ENCODE measurements at places on chromosomes 5 and 9. TPM values are rescaled to one million over a fixed set of nuclear protein-coding genes. Genes with fewer than 3 reads are reported as not detected.

DNA sequence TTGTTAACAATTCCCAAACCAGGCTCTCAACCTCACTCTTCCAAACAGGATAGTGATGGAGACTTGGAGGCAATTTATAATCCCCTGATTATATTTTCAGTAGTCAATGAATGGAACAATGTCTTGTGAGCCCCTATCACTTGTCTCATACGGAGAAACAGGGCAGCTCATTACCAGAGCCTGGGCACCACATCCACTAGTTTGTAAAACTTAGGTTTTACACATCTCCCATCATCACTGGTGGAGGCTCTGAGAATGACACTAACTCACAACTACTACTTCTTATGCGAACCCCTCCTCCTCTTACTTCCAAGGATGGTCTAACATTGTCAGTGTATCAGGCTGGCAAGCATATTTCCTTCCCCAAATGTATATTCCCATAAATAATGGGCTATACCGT lies 253.7 kb downstream of the EPB41L4A start:
- DNase-seq, result no peak

- DNase-seq, result no peak
Observed at GRCh38 chr5:164360589-164360988, 855.2 kb downstream of the MAT2B start.

DNA sequence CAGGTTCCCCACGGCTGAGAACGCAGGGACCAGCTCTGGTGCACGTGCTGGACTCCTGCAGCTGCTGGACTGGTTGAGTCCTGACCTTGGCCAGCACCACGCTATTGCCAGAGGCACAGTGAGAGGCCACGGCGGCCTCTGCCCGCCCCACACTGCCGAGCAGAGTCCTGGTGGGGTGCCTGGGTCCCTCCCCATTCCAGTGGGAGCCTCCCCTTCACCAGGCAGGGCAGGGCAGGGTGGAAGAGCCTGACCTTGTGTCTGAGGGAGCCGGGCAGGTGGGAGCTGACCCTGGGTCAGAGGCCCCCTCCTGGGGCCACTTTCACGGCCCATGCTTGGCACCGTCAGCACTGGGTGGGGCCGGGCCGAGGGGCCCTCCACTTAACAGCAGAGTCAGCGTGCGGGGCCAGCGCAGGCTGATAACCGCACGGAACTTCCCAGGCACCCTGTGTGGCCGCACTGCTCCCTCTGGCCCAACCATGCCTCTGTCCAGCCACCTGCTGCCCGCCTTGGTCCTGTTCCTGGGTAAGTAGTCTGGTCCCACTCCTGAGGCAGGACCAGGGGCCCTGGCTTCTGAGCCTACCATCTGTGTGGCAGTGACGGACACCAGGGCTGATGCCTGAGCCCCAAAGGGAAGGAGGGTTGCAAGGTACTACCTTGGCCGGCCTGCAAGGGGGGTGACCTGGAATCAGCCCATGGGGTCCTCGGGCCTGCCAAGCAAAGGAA lies at the start of gene MAMDC4:
MAMDC4 (plus strand) TSS at position 406 of the 723 bp plus-strand sequence; CDS start at position 477, 71 bp downstream.
- no peak for DNase-seq

- DNase-seq, result no peak
Observed at GRCh38 chr5:119418606-119419100, 33.6 kb upstream of the HSD17B4 start.

DNA sequence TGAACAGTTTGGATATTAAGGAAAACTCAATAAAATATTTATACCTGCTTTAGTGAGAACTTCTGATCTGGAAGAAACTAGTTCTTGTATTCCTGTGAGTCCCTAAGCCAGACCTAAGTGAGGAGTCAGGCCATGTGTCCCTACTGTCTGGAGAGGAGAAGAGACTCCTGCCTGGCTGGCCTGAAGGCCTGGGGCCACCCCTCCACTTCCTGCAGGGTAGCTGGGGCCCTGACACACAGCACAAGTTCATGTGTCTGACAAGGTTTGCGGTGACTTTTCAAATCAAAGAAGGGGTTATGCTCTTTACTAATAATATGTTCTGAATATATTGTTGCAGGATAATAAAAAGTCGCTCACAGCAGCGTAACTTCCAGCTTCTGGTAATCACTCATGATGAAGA lies 16.1 kb upstream of the IL13 start:
- DNase-seq, result no peak

GRCh38 chr5:19903611-19904010 lies 84.4 kb downstream of the CDH18 start:
- DNase-seq, result no peak

The SPATA31E1 gene
- not detected for total RNA-seq

GRCh38 chr9:96388144-96388543 lies 4.6 kb upstream of the SLC35D2 start:
- no peak for DNase-seq

GRCh38 chr9:94925751-94926430 lies 199.4 kb downstream of the AOPEP start:
- no peak for DNase-seq

DNA sequence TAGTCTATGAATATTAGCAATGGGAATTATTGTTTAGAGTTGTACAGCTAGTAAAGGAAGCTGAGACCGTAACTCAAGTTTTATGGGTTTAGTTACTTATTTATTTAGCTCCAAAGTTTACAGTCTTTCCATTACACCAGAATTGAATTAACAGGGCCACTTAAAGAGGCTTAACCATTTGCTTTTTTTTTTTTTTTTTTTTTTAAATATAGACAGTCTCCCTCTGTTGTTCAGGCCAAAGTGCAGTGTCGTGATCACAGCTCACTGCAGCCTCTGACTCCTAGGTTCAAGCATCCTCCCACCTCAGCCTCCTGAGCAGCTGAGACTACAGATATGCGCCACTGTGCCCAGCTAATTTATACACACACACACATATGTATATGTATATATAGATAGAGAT lies 1.4 kb upstream of the TTC1 start:
- DNase-seq, result no peak

- DNase-seq, result no peak
Observed at GRCh38 chr5:131563434-131564228, 71.4 kb downstream of the RAPGEF6 start.

DNA sequence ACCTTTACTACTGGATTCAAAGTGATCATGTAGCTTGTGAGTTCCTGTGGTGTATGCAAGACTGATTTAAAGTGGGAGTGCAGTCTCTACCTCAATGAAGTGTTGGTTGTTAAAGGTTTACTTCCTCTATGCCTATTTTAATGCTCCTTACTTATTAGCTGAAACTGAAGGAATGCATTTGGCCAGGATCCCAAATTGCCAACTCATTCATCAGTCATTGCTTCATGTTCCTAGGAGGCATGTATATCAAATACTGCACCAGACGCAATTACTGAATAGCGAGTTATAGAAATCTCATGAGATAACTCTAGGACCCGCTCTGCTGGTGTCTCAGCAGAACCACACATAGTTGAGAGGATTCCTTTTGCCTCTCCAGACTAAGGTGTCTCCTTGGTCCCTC lies 143.0 kb upstream of the RPS23 start:
- no peak for DNase-seq

The ANKRD55 gene
- 0.46 TPM for total RNA-seq

DNA sequence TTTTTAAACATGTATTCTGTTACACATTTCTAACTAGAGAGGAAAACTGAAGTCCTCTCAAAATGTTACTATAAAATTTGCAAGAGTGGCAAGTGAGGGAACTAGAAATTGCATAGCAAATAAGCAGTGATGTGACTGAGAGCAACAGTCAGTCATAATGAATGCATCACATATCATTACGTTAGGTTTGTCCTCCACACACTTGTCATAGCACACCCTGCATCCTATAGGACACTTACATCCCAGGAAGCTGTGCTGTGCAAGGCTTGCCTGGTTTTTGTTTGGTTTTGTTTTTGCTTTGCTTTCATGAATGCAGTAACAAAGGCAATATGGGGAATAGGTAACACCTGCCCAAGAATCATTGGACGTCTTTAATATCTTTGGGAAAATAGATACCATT lies 10.8 kb downstream of the NFIB start:
- no peak for DNase-seq

GRCh38 chr5:154721481-154722058 lies 33.6 kb upstream of the LARP1 start:
- DNase-seq, result no peak

DNA sequence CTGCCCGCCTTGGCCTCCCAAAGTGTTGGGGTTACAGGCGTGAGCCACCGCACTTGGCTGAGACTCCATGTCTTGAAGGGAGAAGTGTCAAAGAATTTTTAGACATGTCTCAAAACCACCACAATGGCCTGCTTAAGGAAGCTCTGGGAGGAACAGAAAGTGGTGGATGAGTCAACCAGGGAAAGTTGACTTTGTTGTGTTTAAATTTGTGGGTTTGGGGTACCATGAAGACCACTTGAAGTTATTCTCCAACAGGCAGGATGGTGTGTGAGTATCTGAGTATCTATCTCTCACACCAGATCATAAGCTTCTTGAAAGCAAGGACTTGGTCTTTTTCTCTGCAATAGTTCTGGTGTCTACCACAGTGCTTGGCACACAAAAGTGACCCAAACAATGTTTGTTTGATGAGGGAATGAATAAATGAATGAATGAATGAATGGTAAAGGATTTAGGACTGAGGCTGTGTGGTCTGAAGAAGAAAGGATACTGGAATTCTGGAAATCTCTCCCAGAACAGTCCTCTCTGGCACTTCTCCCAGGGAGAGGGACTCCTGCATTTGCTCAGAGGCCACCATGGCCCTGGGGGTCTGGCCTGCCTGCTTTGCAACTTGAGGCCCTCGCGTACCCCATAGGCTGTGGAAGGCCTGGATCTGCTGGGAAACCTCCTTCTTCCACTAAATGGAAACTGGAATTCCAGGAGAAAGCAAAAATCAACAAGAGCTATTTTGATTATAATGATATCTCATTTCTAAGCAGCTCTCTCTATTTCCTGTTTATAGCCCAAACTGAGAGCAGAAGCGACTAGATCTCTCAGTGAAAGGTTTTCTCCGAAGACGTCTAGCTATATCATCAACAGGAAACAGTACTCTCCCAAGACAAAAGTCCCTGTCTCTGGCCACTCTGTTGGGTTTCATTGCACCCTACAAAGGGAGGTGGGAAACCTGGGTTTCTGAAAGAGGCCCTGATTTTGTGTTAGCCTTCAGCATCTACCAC lies 187.9 kb downstream of the PALM2AKAP2 start:
- DNase-seq, result no peak

DNA sequence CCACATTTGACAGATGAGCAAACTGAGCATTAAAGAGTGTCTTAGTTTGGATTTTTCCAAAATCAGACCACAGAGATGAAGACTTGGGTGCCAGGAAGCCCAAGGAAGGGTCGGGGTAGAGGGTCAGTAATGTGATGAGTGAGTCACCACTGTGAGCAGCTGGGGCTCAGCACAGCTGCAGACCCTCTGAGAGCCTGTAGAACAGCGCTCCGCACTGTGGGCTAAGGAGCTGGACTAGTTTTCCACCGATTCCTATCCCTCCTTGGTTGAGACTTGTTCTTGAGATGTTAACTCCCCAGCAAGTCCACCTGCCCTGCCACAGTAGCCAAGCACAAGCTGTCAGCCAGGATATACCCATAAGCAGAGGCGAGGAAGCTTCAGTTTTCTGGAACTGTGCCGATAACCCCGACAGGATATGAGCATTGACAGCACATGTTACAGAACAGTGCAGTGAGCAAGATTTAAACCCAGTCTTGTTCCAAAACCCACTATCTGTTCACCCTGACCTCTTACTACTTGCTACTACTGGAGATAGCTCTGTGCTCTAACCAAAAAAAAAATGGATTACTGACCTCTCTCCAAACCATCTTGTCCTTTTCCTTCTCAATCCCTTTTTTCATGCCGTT lies 31.8 kb downstream of the EGFLAM start:
- no peak for DNase-seq

DNA sequence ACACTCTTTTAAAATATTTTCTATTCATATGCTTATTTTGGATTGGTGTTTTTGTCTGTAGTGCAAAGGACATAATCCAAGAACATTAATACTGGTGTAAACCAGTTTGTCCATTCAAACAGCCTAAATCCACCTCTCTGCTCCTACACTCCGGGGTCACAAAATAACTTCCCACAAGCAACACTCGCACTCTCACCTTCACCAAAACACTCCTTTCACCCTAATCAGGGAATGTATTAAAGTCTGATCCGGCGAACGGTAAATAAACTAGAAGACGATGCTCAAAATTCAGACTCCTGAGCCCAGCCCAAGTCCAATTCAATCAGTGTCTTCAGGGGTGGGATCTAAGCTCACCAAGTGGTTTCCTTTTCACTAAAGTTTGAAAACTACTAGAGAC lies 649 bp downstream of the AP3B1 start:
- no peak for DNase-seq

DNA sequence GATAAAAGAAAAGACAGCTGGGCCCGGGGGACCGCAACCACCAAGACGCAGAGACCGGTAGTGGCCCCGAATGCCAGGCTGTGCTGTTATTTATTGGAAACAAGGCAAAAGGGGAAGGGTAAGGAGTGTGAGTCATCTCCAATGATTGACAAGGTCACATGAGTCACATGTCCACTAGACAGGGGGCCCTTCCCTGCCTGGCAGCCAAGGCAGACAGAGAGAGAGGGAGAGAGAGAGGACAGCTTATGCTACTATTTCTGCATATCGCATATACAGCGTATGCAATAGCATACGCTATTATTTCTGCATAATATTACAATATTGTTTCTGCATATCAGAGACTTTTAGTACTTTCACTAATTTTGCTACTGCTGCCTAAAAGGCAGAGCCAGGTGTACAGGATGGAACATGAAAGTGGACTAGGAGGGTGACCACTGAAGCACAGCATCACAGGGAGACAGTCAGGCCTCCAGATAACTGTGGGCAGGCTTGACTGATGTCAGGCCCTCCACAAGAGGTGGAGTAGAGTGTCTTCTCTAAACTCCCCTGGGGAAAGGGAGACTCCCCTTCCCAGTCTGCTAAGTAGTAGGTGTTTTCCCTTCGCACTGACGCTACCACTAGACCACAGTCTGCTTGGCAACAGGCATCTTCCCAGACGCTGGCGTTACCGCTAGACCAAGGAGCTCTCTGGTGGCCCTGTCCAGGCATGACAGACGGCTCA lies 50.3 kb downstream of the RFX3 start:
- DNase-seq, result no peak

- DNase-seq, result no peak
Observed at GRCh38 chr9:34610434-34611206, 1.3 kb downstream of the RPP25L start.

The NRARP gene
- total RNA-seq, result 8.8 TPM

- DNase-seq, result no peak
Observed at GRCh38 chr5:10448754-10449360, 7.2 kb downstream of the ROPN1L start.

- DNase-seq, result no peak
Observed at GRCh38 chr5:91121347-91121993, 261.6 kb downstream of the ARRDC3 start.

- peak; percentile 59 for DNase-seq
Observed at GRCh38 chr5:172984244-172984953, 828 bp downstream of the ATP6V0E1 start.

DNA sequence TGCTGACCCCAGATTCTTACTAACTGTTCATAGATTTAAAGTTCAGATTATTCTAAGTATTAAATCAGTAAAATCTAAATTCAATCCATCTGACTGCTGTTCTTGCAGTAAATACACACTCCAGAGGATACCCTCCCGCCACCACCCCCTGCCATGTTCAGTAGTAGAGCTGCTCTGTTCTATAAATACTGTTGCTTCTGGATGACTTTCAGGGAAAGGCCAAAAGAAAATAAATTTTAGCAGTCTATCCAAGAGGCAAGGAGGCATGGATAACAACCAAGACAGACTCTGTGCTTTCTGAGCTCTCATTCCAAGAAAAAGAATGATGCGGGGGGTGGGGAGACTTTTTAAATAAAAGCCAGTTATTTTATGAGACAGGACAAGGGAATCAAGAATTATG lies 115.1 kb downstream of the ADAMTS6 start:
- DNase-seq, result no peak

- DNase-seq, result no peak
Observed at GRCh38 chr5:137366526-137366925, 132.6 kb downstream of the SPOCK1 start.

GRCh38 chr5:160472482-160472881 lies 50.8 kb downstream of the PTTG1 start:
- no peak for DNase-seq

The CDX1 gene
- not detected for total RNA-seq
